ENCODE measurements at places on chromosomes 12 and 14.

DNA sequence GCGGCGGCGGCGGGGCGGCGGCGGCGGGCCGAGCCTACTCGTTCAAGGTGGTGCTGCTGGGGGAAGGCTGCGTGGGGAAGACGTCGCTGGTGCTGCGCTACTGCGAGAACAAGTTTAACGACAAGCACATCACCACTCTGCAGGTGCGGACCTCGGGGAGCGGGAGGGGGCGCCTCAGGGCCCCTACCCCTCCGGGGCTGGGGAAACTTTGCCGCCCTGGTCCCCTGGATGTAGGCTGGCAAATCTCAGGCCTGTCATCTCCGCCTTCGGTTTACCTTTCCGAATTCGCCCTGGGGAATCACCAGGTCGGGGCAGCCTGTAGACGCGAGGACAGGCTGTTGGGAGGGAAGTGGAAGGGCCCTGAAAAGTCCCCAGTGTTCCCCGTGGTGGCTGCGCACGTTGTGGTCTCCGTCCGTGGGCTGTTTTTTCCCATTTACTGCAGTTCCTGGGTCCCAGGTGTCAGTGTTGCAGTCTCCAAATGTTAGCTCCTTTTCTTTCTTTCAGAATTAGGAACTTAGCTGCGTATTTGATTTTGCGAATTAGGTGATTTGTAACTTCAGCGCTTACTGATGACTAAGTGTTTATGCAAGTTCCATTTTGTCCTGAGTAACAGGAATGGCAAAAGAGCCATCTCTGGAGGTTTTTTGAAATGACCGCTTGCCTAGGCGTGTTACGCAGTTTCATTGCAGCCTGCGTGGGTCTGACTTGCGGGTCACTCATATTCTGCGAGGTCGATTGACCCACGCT lies 656 bp downstream of the RAB21 start:
- peaks cover 17% of the 10 kb centered on the region for H3K4me1 ChIP-seq
- H3K27ac ChIP-seq: peak overlapping the region; percentile 96
- peaks cover 1% of the 10 kb centered on the region for H3K27me3 ChIP-seq
- peaks cover 24% of the 10 kb centered on the region for H3K36me3 ChIP-seq
- H3K4me3 ChIP-seq: peak overlapping the region; percentile 64
- peak; percentile 46 for DNase-seq

DNA sequence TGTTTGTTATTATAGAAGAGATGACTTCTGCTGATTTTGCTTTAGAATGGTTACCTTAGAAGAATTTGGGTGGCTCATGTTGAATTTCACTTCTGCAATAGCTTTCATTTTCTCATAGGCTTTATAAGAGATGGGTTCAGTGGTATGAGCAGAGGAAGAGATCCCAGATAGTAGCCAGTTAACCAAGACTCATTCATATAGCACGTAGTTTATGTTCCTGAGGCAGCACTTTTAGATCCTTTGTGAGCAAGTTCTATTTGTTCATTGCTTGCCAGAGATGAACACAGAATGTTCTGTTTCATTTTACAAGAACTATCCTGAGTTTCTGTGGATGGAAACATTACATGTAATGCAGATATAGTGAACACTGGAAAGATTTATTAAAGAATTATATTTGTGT lies 32.2 kb downstream of the RAB21 start:
- H3K27me3 ChIP-seq: no peaks in the 10 kb centered on the region
- no peak overlapping the region for H3K4me3 ChIP-seq
- no peak overlapping the region for H3K27ac ChIP-seq
- no peaks in the 10 kb centered on the region for H3K4me1 ChIP-seq
- DNase-seq: no peak

GRCh38 chr14:38208618-38209562 lies 1.2 kb downstream of the SSTR1 start:
- H3K4me3 ChIP-seq: peak overlapping the region; percentile 67
- peaks cover 14% of the 10 kb centered on the region for H3K27me3 ChIP-seq
- H3K4me1 ChIP-seq: peaks cover 7% of the 10 kb centered on the region
- H3K27ac ChIP-seq: peak overlapping the region; percentile 89
- DNase-seq: peak; percentile 88

- no peaks in the 10 kb centered on the region for H3K27me3 ChIP-seq
- DNase-seq: no peak
- no peak overlapping the region for H3K4me3 ChIP-seq
- no peaks in the 10 kb centered on the region for H3K36me3 ChIP-seq
- no peaks in the 10 kb centered on the region for H3K4me1 ChIP-seq
- H3K27ac ChIP-seq: no peak overlapping the region
Measured at GRCh38 chr14:43172899-43173548, 1334.1 kb downstream of the FSCB start.

- peaks cover 23% of the 10 kb centered on the region for H3K4me1 ChIP-seq
- no peak overlapping the region for H3K27ac ChIP-seq
- peak overlapping the region; percentile 42 for H3K4me3 ChIP-seq
- no peaks in the 10 kb centered on the region for H3K36me3 ChIP-seq
Measured at GRCh38 chr12:108768591-108769500, 37.5 kb upstream of the CORO1C start.

DNA sequence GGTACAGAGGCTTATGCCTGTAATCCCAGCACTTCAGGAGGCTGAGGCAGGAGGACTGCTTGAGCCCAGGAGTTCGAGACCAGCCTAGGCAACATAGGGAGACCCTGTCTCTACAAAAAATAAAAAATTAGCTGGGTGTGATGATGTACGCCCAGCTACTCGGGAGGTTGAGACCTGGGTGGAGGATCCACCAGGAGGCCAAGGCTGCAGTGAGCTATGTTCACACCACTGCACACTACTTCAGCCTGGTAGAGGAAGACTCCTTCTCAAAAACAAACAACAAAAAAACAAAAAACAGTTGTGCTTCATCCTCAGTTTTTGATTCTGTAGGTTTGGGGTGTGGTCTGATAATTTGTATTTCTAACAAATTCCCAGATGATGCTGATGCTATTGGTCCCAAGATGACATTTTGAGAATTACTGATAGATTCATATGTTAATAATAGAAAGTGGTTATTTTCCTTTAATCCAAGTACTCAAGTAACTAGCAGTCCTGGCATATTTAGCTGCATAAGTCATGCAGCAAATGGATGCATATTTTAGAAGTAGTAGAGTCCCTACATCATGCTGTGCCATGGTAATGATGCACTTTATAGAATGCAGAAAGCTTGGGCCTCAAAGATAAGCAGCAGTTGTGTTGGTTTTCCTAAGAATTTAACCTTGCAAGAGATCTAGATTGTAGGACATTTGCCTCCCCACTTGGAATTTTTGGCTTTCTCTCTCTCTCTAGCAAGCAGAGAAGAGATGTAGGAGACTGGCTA lies 76.1 kb upstream of the PAWR start:
- no peaks in the 10 kb centered on the region for H3K4me1 ChIP-seq
- no peak overlapping the region for H3K4me3 ChIP-seq
- DNase-seq: no peak
- H3K36me3 ChIP-seq: no peaks in the 10 kb centered on the region
- no peak overlapping the region for H3K27ac ChIP-seq
- no peaks in the 10 kb centered on the region for H3K27me3 ChIP-seq

- H3K36me3 ChIP-seq: peaks cover 3% of the 10 kb centered on the region
- H3K4me1 ChIP-seq: peaks cover 2% of the 10 kb centered on the region
- DNase-seq: no peak
- H3K4me3 ChIP-seq: no peak overlapping the region
Measured at GRCh38 chr12:120870415-120870814, 33.7 kb downstream of the SPPL3 start.

GRCh38 chr14:33454022-33454595 lies 496.8 kb downstream of the EGLN3 start:
- no peaks in the 10 kb centered on the region for H3K27me3 ChIP-seq
- DNase-seq: no peak
- H3K36me3 ChIP-seq: no peaks in the 10 kb centered on the region
- H3K4me1 ChIP-seq: no peaks in the 10 kb centered on the region
- no peak overlapping the region for H3K4me3 ChIP-seq
- no peak overlapping the region for H3K27ac ChIP-seq

DNA sequence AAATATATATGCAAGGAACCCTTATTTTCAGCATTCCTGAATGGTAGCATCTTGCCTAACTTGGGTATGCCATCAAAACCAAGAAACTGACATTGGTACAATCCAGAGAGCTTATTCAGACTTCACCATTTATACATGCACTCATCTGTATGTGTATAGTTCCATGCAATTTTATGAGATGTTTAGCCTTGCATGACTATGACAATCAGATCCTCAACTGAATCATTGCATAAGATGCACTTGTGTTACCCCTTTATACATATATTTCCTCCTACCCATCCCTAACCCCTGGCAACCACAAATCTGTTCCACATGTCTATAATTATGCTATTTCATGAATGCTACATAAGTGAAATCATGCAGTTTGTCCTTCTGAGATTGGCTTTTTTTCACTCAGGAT lies 37.0 kb upstream of the PPFIBP1 start:
- H3K4me1 ChIP-seq: no peaks in the 10 kb centered on the region
- H3K27me3 ChIP-seq: no peaks in the 10 kb centered on the region
- no peak overlapping the region for H3K27ac ChIP-seq
- DNase-seq: no peak
- H3K36me3 ChIP-seq: no peaks in the 10 kb centered on the region

DNA sequence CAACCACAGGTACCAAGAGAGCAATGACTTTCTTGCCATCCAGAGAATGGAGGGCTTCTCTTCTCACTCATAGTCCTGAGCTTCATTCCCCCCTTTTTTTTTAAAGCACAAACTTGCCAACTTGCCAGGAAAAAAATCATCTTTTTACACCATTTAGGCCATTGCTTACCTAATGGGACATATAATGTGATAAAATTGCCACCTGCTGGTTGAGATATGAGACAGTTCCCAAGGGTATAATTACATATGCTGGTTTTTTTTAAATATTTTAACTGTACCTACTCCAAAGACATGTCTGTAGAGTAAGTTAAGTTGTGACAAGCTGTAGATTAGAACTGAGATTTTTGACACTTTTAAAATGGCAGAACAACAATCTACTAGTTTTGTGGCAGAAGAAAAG lies 519.1 kb upstream of the SEL1L start:
- H3K36me3 ChIP-seq: no peaks in the 10 kb centered on the region
- no peaks in the 10 kb centered on the region for H3K27me3 ChIP-seq
- H3K4me3 ChIP-seq: no peak overlapping the region
- H3K4me1 ChIP-seq: no peaks in the 10 kb centered on the region

- H3K4me1 ChIP-seq: no peaks in the 10 kb centered on the region
- H3K36me3 ChIP-seq: peaks cover 100% of the 10 kb centered on the region
- DNase-seq: no peak
- H3K27me3 ChIP-seq: no peaks in the 10 kb centered on the region
- no peak overlapping the region for H3K27ac ChIP-seq
Measured at GRCh38 chr14:102983496-102983895, 61.0 kb downstream of the AMN start.

GRCh38 chr12:71840231-71840847 lies 780 bp downstream of the TBC1D15 start:
- H3K4me3 ChIP-seq: peak overlapping the region; percentile 74
- H3K36me3 ChIP-seq: no peaks in the 10 kb centered on the region
- H3K27me3 ChIP-seq: no peaks in the 10 kb centered on the region
- H3K27ac ChIP-seq: peak overlapping the region; percentile 95
- no peak for DNase-seq

- no peaks in the 10 kb centered on the region for H3K36me3 ChIP-seq
- no peaks in the 10 kb centered on the region for H3K4me1 ChIP-seq
- no peak for DNase-seq
- no peaks in the 10 kb centered on the region for H3K27me3 ChIP-seq
Measured at GRCh38 chr12:98345308-98345876, 170.0 kb upstream of the TMPO start.

GRCh38 chr12:49838973-49839633 lies 3.8 kb downstream of the BCDIN3D start:
- H3K36me3 ChIP-seq: peaks cover 8% of the 10 kb centered on the region
- H3K4me1 ChIP-seq: peaks cover 10% of the 10 kb centered on the region
- no peak overlapping the region for H3K4me3 ChIP-seq

DNA sequence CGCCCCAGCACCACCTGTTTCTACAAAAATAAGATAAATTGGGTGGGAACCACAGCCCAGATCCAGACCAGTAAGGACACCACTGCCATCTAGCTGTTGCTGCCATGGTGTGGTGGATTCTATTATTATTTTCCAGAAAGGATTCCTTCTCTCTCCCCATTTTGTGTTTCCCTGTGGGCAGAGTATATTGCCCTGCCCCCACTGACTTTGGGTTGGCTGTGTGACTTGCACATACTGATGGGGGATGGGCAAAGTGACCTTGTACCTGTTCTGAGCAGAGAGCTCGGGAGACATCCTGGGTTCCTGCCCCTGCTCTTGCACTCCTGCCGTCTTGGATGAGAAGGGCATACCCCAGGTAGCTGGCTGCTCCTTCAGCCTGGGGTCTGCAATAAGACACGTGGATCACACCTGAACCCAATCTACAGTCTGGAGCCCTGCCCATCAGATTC lies 24.3 kb downstream of the MOAP1 start:
- H3K36me3 ChIP-seq: no peaks in the 10 kb centered on the region
- no peak for DNase-seq
- no peaks in the 10 kb centered on the region for H3K4me1 ChIP-seq
- H3K4me3 ChIP-seq: no peak overlapping the region
- no peak overlapping the region for H3K27ac ChIP-seq

- H3K27ac ChIP-seq: no peak overlapping the region
- H3K4me1 ChIP-seq: no peaks in the 10 kb centered on the region
- no peaks in the 10 kb centered on the region for H3K27me3 ChIP-seq
- no peak overlapping the region for H3K4me3 ChIP-seq
Measured at GRCh38 chr14:75800792-75801191, 139.7 kb downstream of the TTLL5 start.

DNA sequence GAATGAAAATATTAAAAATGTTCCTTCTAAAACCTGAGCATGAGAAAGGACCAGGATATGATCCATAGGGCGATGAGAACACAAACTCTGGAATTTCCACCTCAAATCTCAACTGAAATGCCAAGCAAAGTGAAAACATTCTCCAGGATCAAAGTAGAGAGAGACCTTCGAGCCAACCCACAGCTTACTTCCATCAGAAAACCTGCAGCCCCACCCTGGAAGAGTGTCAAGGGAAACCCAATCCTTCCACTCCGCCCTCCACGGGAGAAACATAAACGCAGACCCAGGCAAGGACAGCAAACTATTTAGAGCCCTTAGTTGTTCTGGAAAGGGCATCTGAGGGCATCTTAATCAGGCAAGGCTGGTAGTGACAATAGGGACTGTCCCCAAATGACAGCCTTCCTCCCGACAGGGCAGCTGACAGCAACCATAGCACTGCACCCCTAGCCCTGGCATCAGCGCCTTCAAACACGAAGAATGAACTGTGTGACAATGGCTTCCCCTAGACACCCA lies 21.8 kb downstream of the SLC15A4 start:
- H3K27me3 ChIP-seq: no peaks in the 10 kb centered on the region
- no peaks in the 10 kb centered on the region for H3K4me1 ChIP-seq
- H3K27ac ChIP-seq: no peak overlapping the region
- H3K4me3 ChIP-seq: no peak overlapping the region
- DNase-seq: no peak

GRCh38 chr14:89493877-89494634 lies 77.0 kb upstream of the FOXN3 start:
- H3K27me3 ChIP-seq: no peaks in the 10 kb centered on the region
- no peak overlapping the region for H3K4me3 ChIP-seq
- no peaks in the 10 kb centered on the region for H3K36me3 ChIP-seq
- DNase-seq: peak; percentile 70

- no peaks in the 10 kb centered on the region for H3K36me3 ChIP-seq
- H3K4me3 ChIP-seq: no peak overlapping the region
- no peaks in the 10 kb centered on the region for H3K27me3 ChIP-seq
- no peaks in the 10 kb centered on the region for H3K4me1 ChIP-seq
- DNase-seq: no peak
- H3K27ac ChIP-seq: no peak overlapping the region
Measured at GRCh38 chr14:105629886-105630215, 103.5 kb downstream of the TMEM121 start.

Data from stomach (tissue), 19 donors.